ENCODE measurements at places on chromosomes 6 and 20.

GRCh38 chr20:38941726-38942389 is 15.6 kb downstream of the FAM83D start:
- no peak for DNase-seq

- DNase-seq = no peak
Observed at GRCh38 chr6:169337886-169338445, 84.3 kb upstream of the THBS2 start.

DNA sequence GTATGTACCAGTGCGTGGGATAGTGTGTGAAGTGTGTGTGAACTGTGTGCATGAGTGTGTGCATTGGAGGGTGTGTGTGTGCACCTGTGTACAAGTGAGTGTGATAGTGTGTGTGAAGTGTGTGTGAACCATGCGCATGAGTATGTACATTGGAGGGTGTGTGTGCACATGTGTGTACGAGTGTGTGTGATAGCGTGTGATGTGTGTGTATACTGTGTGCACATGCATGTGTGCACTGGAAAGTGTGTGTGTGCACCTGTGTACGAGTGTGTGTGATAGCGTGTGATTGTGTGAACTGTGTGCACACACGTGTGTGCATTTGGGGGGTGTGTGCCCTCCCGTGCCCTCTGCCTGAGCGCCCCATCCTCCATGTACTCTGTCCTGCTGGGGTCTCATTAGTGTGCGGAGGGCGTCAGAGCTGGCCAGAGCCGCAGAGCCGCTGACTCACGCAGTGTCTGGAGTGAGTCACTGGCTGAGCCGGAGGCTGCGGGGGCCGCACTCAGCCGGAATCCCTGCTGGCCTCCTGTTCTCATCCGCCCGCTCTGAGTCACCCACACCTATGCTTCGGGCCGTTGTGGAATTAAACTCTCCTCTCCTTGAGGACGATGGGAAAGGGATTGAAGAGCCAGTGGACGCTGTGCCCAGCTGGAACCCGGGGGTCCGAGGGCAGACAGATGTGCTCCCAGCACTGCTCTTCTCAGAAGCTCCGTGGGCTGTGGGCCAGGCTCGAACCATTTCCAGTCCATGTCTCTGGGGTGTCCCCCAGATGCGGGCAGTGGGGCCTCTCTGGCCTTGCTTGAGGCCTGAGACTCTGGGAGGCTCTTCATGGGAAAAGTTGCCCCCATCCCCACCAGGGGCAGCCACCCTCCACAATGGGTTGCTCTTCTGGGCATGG is 27.3 kb upstream of the STX16 start:
- DNase-seq = no peak

GRCh38 chr20:38001981-38002380 is 31.3 kb downstream of the TTI1 start:
- DNase-seq = no peak

DNA sequence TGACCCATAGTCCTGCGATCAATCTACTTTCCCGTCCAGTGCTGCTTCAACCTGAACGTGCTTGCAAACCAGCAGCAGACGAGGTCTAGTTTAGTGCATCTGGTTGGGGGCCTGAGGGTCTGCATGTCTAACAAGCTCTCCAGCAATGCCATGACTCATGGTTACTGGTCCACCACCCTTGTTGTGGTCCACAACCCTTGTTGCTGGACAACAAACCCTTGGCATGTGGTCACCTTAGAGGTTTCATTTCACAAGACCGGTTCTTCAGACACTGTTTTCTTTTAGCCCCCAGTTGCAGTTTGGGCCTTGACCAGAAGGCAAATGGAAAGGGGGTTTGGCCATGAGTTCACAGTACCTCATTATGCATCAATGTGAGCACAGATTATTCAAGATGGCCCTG is 424.8 kb downstream of the QKI start:
- no peak for DNase-seq

- DNase-seq = no peak
Observed at GRCh38 chr6:148294059-148294458, 48.6 kb upstream of the SASH1 start.

GRCh38 chr20:61758564-61759200 is 307.0 kb downstream of the TAF4 start:
- no peak for DNase-seq

GRCh38 chr6:85421972-85422371 is 27.9 kb upstream of the NT5E start:
- no peak for DNase-seq

- no peak for DNase-seq
Observed at GRCh38 chr6:103791458-103791857, 1068.3 kb downstream of the HACE1 start.

GRCh38 chr6:45533386-45533785 is 155.7 kb upstream of the SUPT3H start:
- no peak for DNase-seq

DNA sequence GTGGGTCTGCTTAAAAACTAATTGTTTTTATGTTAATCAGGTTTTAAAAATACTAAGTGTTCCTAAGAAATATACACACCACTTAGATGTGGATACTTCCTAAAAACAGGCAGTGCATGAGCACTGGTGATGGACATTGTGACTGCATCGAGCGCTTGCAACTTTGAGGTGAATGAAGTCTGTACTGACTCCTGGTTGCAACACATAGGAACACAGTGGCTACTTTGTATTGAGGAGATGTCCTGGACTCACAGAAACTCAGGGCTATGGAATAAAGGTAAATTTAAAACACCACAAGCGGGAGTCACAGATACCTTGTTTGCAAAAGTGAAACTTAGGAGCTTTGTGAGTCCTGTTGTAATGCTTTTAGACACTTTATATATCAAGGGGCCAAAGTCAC is 55.6 kb upstream of the POLR1H start:
- no peak for DNase-seq

- DNase-seq = no peak
Observed at GRCh38 chr6:18585032-18585573, 198.0 kb downstream of the RNF144B start.

DNA sequence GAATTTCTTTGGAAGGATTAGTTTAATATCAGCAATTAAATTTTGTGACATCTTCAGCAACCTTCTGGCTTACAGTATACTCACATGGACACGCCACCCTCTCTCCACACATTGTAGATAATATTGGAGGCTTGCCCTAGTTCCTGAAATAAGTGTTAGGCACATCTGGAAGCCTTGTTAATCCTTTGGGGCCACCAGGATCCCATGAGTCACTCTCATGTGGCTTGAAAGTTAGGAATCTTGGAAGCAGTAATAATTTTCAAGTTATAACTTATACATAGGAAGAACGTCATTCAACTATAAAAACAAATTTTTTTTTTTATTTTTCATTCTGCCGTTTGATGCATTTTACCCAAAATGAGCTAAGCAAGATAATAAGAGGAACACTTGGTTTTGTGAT is 20.5 kb downstream of the LAMA4 start:
- DNase-seq = no peak

DNA sequence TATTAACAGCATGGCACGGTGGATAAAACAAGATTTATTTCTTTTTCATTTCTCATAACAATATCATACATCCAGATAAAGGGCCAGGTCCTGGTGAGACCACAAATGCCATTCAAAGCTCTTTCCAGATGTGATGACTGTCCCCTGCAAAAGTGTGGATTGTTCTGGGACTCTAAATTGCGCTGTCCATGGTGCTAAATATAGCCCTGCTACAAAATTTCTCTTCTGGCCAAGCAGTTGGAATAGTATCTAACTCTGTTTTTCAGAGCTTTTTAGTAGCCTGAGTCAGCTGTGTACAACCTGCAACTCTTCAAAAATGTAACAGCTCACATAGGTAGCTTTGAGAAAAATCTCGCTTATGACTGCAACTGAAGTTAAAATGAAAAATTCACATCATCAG is 115.8 kb downstream of the MANEA start:
- no peak for DNase-seq

GRCh38 chr20:4932061-4932460 is 69.2 kb downstream of the SLC23A2 start:
- no peak for DNase-seq

- DNase-seq = no peak
Observed at GRCh38 chr20:12014736-12015135, 97.0 kb downstream of the BTBD3 start.

GRCh38 chr6:170080169-170080827 is 210.6 kb downstream of the DLL1 start:
- no peak for DNase-seq

GRCh38 chr6:21900730-21901129 is 307.2 kb downstream of the SOX4 start:
- no peak for DNase-seq

- no peak for DNase-seq
Observed at GRCh38 chr6:37256692-37257319, 766 bp upstream of the TBC1D22B start.

GRCh38 chr20:44973053-44973452 is 6.7 kb downstream of the STK4 start:
- DNase-seq = no peak

- DNase-seq = no peak
Observed at GRCh38 chr20:38452880-38453624, 17.9 kb upstream of the SNHG17 start.

- no peak for DNase-seq
Observed at GRCh38 chr20:58721951-58722778, 29.6 kb downstream of the NPEPL1 start.

GRCh38 chr6:85706272-85706671 is 63.6 kb upstream of the SYNCRIP start:
- no peak for DNase-seq
